ENCODE measurements at places on chromosomes 12 and 14.

DNA sequence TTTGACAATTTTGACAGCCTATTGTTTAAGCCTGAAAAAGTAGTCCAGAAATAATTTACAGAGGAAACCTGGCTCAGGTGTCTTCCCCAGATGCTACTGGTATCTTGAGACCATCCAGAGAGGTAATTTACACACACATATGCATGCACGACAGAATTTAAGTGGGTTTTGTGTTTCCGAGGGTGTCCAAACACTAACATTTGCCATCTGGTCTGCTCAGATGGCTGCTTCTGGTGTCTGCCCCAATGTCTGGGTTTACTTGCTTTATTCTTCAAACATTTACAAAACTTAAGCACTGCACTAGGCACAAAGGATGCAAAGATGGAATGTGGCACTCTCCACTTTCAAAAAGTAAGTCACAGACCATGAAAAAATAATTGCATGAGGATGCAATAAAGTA is 226.6 kb upstream of the EGLN3 start:
- DNase-seq = no peak

DNA sequence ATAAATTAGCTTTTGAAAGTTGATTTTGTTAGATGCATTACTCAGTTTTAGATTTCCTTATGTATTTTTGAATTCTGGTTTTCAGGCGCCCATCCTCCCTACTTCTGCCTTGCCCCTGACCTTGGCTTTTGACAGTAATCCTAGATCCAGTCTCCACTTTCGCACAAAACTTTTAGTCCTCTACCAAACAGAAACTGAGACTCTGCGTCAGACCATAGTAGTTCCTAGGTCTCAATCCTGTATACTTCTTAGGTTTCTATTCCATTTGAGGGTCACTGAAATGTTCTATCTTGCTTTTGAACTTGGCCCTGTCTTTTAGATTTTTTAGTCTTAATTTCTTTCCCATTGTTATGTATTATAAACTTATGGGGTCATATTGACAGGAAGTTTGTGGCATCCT is 307.9 kb upstream of the GARIN6 start:
- no peak for DNase-seq

DNA sequence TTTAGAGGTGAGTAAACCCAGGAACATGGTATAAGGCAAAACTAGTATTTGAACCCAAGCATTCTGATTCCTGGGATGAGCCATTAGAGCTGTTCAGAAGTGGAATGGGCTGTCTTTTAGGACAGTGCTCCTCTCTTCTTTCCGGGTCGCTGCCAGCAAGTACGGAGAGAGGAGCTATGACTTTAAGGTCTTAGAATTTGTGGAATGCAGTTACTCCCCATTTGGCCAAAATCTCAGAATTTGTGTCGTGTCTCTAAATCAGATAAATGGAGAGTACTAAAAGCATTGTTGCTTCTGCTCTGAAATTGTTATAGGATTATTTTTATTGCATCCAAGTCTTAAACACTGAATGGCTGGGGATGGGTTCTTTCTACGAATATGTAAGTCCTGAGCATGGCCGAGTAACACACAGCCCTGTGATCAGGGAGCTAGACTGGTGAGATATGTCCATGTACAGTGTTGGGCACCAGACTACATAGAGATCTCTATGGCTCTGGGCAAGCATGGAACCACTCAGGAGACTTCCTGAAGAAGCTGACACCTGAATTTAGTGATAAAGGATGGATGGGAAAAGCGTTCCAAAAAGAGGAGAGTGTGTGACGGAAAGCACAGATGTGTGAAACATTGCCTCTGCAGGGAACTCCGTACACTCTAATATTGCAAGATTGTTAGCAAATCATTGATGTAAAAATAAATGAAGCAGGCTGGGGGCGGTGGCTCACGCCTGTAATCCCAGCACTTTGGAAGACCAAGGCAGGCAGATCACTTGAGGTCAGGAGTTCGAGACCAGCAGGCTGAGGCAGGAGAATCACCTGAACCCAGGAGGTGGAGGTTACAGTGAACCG is 184.7 kb downstream of the SRGAP1 start:
- no peak for DNase-seq

GRCh38 chr12:109581856-109582255 is 8.3 kb downstream of the MVK start:
- no peak for DNase-seq

DNA sequence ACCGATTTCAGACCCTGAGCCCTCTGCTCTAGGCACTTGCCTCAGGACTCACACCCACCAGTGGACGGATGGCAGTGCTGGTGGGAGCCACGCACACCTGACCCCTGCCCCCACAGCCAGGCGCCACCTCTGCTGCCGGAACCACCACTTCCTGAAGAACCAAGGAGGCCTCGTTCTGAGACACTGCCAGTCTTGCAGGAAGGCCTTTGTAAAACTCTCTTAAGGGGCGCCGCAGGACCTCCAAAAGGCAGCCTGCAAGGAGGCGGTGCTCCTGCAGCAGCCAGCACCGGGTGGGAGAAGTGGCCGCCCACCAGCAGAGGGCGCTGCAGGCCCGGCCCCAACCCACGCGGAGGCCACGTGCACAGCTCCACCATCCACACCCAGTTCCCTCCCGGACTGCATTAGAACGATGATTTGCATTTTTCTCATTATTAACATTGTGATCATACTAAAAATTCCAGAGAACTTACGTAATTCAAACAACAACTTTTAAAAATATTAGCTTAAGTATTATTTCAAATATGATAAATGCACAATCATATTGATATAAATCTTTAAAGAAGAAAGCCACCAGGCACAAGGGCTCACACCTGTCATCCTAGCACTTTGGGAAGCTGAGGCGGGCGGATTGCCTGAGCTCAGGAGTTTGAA is 12.8 kb downstream of the STX2 start:
- peak; percentile 45 for DNase-seq

DNA sequence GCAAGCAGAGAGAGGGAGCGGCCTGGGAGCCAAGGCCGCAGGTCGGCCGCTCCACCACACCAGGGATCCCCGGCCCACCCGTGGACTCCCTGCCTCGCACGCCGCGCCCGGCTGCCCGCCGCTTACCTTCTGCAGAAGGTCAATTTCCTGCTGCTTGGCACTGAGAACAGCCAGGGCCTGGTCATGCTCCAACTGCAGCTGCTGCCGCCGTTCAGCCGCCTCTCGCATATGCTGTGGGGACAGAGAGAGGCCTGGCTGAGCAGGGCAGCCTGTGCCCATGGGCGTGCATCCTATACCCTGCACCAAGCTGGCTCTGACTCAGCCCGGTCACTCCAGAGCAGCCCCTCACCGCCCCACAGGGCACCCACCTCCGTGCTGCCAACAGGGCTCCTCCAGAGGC is 141.1 kb downstream of the PIWIL1 start:
- no peak for DNase-seq

DNA sequence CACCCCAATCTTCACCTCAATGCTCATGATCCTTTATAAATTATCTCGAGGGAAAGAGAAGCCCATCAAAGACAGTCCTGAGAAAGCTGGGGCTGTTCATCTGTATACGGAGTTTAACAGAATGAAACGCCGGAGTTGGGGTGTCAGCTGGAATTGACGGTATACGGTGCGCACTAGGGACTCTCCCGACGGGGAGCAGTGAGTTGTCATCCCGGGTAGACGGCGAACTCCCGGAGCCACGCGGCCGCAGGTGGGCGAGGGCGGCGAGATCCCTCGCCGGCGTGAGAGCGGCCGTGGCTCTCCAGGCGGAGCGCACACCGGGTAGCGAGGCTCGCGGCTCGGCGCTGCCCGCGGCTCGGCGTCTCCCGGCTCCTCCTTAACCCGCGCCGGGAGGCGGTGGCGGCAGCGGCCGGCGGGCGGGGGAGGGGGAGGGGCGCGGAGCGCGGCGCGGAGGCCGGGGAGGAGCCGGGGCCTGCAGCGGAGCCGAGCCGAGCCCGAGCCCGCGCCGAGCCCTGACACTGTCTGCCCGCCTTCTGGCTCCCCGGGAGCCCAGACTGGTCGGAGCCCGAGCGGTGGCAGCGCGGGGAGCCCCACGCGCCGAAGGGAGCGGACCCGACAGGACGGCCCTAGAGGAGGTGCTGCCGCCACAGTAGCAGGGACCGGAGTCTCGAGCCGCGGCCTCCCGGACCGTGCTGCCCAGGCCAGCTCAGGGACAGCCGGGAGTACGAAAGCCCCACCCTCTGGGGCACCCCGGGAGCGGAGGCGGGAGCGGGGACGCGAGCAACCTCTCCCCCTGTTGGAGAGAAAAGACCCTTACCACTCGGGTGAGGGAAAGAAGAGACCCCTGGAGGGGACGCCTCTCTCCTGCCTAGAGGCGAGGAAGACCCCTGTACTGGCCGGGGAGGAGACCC is at the start of gene FOXJ2:
Gene FOXJ2, plus strand, starts transcription at position 475 of the 911 bp plus-strand sequence. CDS start 7,117 bp downstream, outside the sequence.
- no peak for DNase-seq

- no peak for DNase-seq
These were observed 54.9 kb downstream of the BEGAIN start for GRCh38 chr14:100532154-100532861.

GRCh38 chr14:103099081-103099732 is 4.7 kb downstream of the EXOC3L4 start:
- DNase-seq = no peak

DNA sequence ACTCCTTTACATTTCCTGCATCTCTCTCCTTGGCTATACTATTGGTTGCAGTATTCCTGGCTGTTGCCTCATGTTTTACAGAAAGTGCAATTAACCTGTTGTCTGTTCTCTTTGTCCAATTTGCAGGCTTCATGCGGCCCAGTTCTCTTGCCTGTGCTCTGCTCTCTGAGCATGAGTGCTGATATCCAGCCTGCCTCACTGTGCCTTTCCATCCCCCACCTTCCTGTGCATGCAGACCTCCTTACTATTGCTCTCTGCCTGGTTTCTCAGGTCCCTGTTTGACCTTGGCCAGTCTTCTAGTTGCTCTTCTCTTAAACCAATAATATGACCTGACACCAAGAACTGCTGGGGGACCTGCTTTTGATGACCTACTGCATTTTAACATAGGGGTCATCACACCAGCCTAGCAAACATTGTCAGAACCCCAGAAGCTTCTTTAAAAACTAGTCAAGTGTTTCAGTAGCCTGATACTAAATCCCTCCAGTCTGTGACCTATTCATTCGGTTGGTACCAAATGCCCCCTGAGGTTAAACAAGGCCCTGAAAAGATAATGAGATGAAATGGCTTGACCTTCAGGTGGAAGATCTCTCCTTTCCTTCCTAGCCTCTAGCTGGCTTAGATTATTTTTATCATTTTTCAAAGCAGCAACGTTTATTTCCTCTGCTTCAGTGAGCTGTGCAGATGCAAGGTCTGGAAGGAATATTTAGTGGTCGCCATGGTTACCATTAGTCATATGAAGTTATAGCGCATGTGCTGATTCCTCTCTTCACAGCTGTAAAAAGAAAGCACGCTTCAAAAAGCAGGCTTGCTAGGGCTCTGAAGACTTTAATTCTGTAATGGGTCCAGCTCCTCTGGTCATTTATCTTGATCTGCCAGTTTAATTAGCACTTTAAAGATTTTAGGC is 216.5 kb downstream of the PHLDA1 start:
- no peak for DNase-seq
